ENCODE measurements at places on chromosomes 4 and X.
A peak's percentile ranks its signal among the peaks of the same experiment; 100 is the strongest.

GRCh38 chr4:6193399-6193798 lies 7.0 kb downstream of the JAKMIP1 start:
- DNase-seq = no peak

- DNase-seq = no peak
Observed at GRCh38 chr4:147284935-147285334, 196.0 kb upstream of the EDNRA start.

- no peak for DNase-seq
Observed at GRCh38 chr4:188012426-188012945, 16.9 kb downstream of the ZFP42 start.

DNA sequence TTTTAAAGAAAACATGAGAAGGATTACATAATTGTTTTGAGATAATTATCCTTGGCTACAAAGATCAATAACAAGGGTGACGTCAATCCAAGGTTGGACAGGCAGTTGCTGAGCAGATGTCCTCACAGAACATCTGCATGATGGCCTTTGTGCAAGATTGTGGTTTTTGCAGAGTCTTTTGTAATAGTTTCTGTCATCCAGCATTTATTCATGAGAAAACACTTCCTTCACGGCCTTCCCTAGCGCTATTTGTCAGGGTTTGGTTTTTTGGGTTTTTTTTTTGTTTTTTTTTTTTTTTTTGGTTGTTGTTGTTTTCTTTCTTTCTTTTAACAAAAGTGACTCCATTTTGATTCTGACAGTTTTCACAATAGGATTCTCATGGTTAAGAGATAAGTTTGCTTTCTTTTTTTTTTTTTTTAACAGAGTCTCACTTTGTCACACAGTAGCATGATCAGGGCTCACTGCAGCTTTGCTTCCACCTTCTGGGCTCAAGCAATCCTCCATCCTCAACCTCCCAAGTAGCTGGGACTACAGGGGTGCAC lies 31.5 kb upstream of the ELF2 start:
- DNase-seq = no peak

DNA sequence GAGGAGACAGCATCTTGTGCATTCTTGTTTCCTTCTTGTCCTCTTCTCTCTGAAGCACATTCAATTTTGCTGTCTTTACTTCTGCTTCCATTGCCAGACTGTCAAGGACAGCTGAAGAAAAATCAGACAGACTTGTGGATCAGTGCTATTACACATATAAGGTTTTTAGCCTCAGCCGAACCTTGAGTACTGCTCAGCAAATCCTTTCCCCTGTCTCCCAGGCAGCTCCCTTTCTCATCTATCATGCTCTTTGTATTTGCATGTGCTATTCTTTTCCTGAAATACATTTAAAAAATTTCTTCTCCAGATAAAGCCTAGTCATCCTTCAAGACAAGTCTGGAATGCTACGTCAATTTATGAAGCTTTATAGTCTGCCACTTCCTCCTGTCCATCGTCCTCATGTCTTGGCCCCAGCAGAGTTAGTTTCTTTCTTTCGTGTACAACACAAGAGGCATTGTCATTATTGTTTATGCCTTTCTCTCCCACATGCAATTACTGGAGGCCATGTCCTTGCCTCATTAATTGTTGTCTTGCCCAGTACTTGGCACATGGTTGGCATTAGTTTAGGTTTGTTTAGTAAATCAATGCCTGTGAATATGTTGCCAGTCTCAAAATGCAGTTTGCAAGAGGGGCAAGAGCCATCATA lies 45.1 kb downstream of the ADGRL3 start:
- DNase-seq = no peak

DNA sequence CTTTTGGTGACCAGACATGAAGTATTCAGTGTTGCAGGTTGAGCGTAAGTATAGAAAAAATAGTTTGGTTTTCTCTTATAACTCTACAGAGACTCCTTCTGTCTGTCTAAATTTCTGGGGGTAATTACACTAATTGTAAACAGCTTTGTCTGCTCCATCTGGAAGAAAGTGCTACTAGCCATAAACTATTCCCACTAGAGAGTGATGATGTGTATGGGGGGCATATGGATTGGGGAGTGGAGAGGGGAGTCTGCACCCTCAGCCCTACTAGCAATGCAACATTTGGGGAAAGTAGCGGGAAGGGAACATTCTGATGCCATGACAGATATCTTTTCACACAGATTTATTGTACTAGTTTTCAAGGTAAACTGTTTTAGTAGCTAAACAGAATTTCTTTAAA lies 549.7 kb downstream of the TRIML1 start:
- DNase-seq = no peak

DNA sequence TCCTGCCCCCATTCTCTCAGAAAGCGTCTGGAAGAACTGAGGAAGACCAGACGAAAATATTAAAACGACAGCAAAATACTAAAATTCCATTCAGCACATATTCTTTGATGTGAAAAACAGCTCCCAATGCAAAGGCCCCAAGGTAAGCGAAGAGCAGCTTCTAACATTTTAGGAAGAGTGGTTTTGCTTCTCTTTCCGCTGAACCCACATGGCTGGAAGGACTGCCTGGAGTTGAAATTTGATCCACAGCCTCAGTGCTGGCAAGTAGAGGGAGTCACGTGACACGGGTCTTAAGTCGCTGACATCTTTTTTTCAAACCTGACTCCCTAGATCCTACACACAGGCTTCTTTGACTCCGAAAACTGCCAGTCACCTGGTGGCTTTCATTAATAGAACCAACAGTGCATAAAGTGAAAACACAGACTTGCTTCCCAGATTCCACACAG lies at the start of gene FAM13A:
Gene FAM13A (minus strand): TSS at position 233 of the 446 bp plus-strand sequence. CDS start 221 bp downstream, at position 12.
- peak; percentile 75 for DNase-seq

- DNase-seq = no peak
Observed at GRCh38 chr4:11338956-11339782, 89.5 kb downstream of the HS3ST1 start.

DNA sequence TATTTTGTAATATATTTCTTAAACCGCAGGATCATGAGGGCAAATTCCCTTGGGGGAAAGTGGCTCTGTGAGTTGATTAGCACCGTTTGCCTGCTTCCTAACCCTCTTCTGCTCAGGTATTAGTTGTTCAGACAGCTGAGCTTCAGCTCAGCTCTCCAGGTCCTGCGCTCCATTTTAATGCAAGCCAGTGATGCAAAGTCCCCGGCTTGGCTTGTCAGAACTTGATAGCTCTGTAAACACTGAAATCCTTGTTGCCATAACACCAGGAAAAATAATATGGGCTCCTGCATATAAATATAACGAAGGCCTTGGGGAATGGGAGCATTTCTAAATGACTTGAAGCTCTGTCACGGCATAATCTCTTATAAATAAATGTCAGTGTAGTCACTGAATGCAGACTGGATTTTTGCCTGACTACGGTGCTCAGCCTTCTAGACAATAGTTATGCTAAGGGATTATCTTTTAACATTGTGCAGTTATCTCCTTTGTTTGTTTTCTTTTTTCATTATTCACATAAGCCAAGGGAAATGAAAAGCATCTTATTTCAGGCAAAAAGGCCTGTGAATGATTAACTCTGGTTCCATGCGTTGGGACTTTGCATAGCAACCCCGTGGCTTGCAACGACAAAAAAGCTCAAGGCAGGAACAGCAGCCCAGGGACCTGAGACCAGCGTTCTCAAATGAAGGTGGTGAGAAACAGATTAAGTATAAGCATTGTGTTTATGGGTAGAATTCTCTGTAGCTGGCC lies 253.2 kb downstream of the SPRY1 start:
- DNase-seq = peak; percentile 68

- peak; percentile 7 for DNase-seq
Observed at GRCh38 chrX:140756941-140757340, 47.4 kb downstream of the LINC00632 start.

GRCh38 chr4:24174602-24175001 lies 284.8 kb upstream of the PPARGC1A start:
- DNase-seq = no peak

DNA sequence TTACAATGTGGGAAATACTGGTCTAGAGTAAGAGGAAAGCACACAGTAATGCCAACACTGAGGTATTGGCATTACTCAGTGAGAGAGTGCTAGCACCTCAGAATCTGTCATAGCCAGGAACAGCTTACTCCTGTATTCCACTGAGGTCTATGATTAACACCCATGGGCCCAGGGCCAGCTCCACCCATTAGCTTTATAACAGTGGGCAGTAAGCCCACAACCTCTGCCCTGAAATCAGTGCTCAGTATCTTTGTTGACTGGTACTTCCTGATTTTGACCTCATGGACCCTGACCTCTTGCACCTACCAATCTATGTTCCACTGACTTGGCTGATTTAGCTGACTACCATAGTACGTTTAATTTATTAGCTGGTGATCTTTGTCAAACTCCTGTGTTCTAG lies 56.1 kb downstream of the LANCL3 start:
- DNase-seq = peak; percentile 15

DNA sequence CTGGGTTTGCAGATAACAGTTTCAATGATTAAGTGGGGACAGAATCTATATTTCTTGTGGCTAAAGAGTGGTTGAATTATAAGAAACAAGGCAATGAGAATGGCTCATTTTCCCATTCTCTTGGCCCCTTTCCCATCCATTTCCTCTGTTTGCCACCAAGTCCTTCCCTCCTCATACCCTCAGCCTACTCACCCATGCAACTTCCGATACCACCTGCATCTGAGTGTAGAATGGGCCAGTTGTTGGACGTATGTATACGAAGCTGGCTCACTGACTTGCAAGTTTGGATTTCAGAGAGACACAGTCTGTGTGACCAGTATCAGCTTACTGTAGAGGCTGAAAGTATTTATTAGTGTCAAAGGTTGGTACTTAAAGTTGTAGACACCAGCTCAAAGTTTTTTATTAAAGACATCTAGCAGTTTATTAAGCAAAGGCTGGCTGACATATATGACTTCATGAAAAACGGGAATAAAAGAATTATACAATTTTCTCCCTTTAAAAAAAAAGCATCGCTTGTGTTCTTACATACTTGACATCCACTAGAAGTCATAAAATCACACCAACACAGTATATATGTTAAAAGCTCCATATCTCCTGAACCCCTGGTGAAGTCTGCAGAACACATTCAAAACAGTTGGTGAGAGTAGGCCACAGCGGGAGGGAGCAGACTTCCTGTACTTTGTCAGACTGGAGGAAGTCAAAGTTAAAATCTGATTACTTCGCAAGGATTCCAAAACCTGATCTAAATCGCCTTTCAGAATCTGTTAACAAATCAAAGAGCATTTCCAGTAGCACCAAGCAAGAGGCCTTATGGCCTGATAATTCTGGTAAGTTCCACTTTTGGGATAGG lies 22.4 kb upstream of the STIM2 start:
- no peak for DNase-seq

GRCh38 chr4:663438-664428 lies 10.3 kb downstream of the ATP5ME start:
- DNase-seq = peak; percentile 67

GRCh38 chrX:47902161-47902560 lies 65.5 kb downstream of the ZNF81 start:
- no peak for DNase-seq

DNA sequence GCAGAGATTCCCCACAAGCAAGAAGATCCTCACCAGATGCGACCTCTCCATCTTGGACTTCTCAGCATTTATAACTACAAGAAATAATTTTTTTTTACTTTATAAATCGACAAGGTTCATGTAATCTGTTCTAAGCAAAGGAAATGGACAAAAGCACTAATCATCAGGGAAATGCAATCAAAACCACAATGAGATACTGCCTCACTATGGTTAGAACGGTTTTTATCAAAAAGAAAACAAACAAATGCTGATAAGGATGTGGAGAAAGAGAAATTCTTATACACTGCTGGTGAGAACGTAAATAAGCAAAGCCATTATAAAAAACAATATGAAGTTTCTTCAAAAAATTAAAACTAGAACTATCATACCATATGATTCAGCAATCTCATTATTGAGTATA lies 1382.6 kb downstream of the ARAP2 start:
- DNase-seq = no peak

GRCh38 chrX:133005042-133005441 lies 46.6 kb upstream of the HS6ST2 start:
- DNase-seq = no peak

- DNase-seq = no peak
Observed at GRCh38 chr4:147580396-147580795, 36.8 kb upstream of the TMEM184C start.

DNA sequence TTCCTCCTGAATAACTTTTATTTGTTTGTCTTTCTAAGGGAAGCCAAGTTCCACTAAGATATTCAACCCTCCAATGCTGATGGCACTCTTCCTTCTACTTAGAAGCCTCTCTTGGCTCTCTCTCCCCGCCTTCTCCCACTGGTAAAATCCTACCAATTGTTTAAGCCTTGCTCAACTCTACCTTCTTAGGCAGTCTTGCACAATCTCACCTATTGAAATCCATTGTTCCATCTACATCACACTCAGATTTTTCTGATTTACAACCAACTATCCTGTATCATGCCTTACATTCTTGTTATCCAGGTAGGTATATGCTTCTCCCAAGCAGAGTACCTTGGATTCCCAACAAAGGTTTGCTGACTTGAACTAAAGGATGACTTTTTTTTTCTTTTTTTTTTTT lies 69.1 kb downstream of the NR3C2 start:
- DNase-seq = no peak

DNA sequence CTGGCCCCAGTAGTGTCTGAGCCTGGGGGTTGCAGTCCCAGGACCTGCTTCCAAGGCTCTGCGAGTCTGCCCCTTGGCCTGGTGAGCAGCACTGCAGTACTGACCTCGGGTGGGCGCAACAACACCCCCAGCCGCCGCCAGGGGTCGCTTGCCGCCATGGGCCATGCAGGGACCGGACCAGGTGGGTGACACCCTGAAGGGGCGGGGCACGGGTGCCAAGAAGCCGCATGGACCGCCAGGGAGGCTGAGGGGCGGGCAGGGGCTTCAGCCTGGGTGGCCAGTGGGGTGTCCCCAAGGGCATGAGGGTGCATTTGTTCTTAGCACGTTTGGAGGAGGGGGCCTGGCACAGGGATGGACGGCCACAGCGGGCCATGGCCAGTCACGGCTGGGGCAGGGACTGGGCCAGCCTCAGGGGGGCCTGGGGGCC lies 25.0 kb downstream of the TACC3 start:
- DNase-seq = no peak

GRCh38 chr4:137471461-137471860 lies 60.8 kb downstream of the PCDH18 start:
- DNase-seq = no peak

- DNase-seq = no peak
Observed at GRCh38 chr4:125433453-125433852, 118.7 kb downstream of the FAT4 start.

GRCh38 chr4:78227411-78228057 lies 170.4 kb downstream of the FRAS1 start:
- no peak for DNase-seq

GRCh38 chr4:112946127-112946526 lies 103.3 kb upstream of the ANK2 start:
- DNase-seq = no peak

- no peak for DNase-seq
Observed at GRCh38 chrX:141668371-141668770, 30.2 kb downstream of the SPANXD start.
